ENCODE measurements at places on chromosomes 16 and 17. TPM values are rescaled to one million over a fixed set of nuclear protein-coding genes. Genes with fewer than 3 reads are reported as not detected.
A peak's percentile ranks its signal among the peaks of the same experiment; 100 is the strongest.

DNAJA3 gene
- total RNA-seq, result 93.9 TPM

ABCC11 gene
- 0.35 TPM for total RNA-seq

MMP25 gene
- total RNA-seq, result 0.91 TPM

- no peaks in the 10 kb centered on the region for H3K4me1 ChIP-seq
- H3K4me3 ChIP-seq, result no peak overlapping the region
- DNase-seq, result no peak
- H3K36me3 ChIP-seq, result no peaks in the 10 kb centered on the region
- H3K27me3 ChIP-seq, result peaks cover 5% of the 10 kb centered on the region
These were observed 35.1 kb upstream of the SLC38A10 start for GRCh38 chr17:81329927-81330883.

GRCh38 chr16:3690980-3691720 lies 26.2 kb downstream of the TRAP1 start:
- H3K4me1 ChIP-seq, result peaks cover 7% of the 10 kb centered on the region
- H3K4me3 ChIP-seq, result no peak overlapping the region
- DNase-seq, result no peak
- no peaks in the 10 kb centered on the region for H3K27me3 ChIP-seq

DNA sequence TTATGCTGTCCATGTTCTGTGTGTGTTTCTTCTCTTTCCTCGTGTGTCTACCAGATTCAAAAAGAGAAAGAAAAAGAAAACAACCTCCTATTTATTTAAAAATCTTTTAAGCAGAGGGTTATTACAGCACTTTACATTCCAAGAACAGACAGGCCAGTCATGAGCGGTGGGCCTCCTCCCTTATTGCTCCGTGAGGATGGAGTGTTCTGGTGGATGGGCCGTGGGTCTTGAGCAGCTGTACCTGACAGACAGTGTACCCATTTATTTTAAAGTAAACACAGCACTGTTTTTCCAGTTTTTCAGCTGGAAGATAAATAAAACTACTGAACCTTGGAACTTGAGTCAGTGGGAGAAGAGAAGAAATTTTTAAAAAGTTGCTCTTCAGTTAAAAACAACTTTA lies 52.4 kb downstream of the WWP2 start:
- DNase-seq, result no peak
- no peaks in the 10 kb centered on the region for H3K27me3 ChIP-seq
- no peak overlapping the region for H3K4me3 ChIP-seq
- no peak overlapping the region for H3K27ac ChIP-seq

GRCh38 chr17:6187836-6188235 lies 117.7 kb downstream of the WSCD1 start:
- no peak for DNase-seq
- H3K27me3 ChIP-seq, result peaks cover 14% of the 10 kb centered on the region
- H3K4me3 ChIP-seq, result no peak overlapping the region
- H3K36me3 ChIP-seq, result no peaks in the 10 kb centered on the region

WNT9B gene
- not detected for total RNA-seq

- peak overlapping the region; percentile 80 for H3K27ac ChIP-seq
- DNase-seq, result peak; percentile 63
- peaks cover 27% of the 10 kb centered on the region for H3K4me1 ChIP-seq
- H3K4me3 ChIP-seq, result no peak overlapping the region
- H3K27me3 ChIP-seq, result no peaks in the 10 kb centered on the region
- H3K36me3 ChIP-seq, result peaks cover 3% of the 10 kb centered on the region
These were observed 6.3 kb upstream of the MNT start for GRCh38 chr17:2406903-2407790.

DNA sequence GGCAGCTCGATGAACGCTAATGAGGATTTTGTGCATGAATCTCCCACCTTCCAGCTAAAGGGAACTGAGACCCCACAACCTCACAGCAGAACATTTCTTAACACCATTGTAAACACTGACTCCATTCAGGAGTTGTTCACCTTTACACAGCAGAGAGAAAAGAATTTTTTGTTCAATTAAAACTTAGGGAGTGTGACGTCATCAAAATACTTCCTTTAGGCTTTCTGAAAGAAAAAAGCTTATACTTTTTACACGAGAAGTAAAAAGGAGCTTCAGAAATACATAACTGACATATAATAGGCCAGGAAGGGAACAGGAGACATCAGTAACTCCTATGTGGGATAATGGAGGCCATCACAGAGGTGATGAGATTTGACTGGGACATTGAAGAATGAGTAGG lies 98.1 kb upstream of the AXIN2 start:
- H3K27me3 ChIP-seq, result peaks cover 4% of the 10 kb centered on the region
- no peak overlapping the region for H3K27ac ChIP-seq
- no peak for DNase-seq
- H3K4me3 ChIP-seq, result no peak overlapping the region
- H3K4me1 ChIP-seq, result peaks cover 33% of the 10 kb centered on the region

- H3K4me3 ChIP-seq, result no peak overlapping the region
- H3K27me3 ChIP-seq, result peaks cover 35% of the 10 kb centered on the region
- H3K27ac ChIP-seq, result no peak overlapping the region
- DNase-seq, result no peak
- no peaks in the 10 kb centered on the region for H3K4me1 ChIP-seq
These were observed 54.3 kb upstream of the RBFOX3 start for GRCh38 chr17:79664930-79665737.

DNA sequence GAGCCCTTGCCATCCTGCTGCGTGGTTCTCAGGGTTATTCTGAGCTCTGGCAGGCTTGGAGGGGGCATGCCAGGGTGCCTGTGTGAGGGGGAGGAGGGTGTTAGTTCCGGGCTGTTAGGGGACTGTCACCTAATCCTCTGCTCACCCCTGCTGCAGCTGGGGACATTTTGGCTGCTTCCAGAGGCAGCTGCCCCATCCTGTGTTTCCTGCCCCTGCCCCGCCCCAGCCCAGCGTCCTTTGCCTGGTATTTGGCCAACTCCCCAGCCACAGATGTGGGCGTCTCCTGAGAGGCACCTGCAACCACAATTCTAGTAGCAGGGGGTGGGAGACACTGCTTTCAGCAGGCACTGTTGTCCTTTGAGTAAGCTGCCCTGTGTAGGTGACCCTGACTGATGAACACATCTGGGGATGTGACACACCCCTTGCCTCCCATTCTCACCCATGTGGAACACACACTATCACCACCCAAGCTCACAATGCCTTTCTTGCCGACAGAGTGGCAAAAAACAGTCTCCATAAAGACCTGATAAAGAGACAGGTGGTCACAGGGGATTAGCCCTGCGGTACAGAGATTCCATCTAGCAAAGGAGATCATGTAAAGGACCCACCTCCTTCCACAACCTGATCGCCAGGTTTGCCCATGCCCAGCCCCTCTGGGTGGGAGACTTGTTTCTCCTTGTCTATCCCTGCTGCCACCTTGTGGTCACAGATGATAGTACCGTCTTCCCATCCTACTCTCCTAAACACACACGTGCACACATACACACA lies at the start of gene CHRNE:
Gene CHRNE, minus strand, starts transcription at position 48 of the 768 bp plus-strand sequence. Its CDS starts 35 bp downstream, at position 13.
- peak within 1 kb of the TSS; percentile 65 for H3K4me3 ChIP-seq
- H3K27me3 ChIP-seq, result no peaks in the 10 kb centered on the region
- H3K4me1 ChIP-seq, result peaks cover 26% of the 10 kb centered on the region
- no peaks in the 10 kb centered on the region for H3K36me3 ChIP-seq

ZG16 gene
- total RNA-seq, result not detected

PIRT gene
- total RNA-seq, result not detected

GRCh38 chr16:12063435-12063834 lies 86.9 kb downstream of the SNX29 start:
- H3K4me3 ChIP-seq, result no peak overlapping the region
- H3K4me1 ChIP-seq, result peaks cover 16% of the 10 kb centered on the region
- no peaks in the 10 kb centered on the region for H3K36me3 ChIP-seq
- H3K27me3 ChIP-seq, result no peaks in the 10 kb centered on the region
- H3K27ac ChIP-seq, result no peak overlapping the region

DNA sequence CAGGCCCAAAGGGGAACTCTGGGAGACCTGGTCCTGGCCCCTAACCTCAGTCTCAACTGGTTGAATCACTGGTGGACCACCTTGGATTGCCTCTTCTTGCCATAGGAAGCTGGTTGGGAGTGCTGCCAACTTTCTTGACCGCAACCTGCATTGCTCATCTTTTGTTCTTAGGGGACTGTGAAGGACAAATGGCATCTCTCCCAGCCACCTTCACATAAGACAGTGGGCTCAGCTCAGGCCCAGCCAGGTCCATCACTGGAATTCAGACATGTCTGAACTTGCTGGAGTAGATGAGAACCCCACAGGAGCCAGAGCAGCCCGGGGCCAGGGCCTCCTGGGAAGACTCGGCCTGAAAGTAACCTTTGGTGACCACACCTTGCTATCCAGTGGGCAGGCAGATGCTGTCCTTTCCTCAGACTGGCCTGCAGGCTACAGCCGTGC lies 18.8 kb downstream of the ADORA2B start:
- no peaks in the 10 kb centered on the region for H3K36me3 ChIP-seq
- H3K4me1 ChIP-seq, result peaks cover 24% of the 10 kb centered on the region
- peaks cover 18% of the 10 kb centered on the region for H3K27me3 ChIP-seq

DNA sequence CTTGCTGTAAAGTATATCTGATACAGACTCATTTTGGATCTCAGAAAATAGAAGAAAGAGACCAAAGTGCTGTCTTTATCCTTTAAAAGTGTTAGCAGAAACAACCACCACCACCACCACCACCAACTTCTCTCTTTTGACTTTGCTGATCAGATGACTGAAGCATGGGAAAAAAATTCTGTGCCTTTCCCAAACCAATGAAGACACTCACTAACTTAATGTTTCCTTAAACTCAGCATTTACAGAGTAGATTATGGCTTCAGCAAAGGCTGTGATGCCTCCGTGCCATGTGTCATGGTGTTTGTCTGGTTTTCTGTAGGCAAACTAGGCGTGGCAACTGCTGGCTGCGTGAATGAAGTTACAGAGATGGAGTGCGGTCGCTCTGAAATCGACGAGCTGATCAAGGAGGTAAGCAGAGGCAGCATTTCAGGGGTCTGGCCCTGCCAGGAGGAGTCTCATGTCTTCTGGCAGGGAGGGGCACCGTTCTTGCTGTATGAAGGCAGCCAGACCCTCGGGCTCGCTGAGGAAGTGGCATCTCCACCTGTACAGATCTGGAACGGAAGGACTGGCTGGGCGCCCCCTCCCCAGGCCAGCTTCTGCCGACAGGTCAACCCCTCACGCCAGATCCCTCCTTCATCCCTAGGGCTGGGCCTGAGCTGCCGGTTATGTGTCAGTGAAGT lies 12.4 kb downstream of the IRF8 start:
- no peak overlapping the region for H3K27ac ChIP-seq
- H3K4me1 ChIP-seq, result peaks cover 20% of the 10 kb centered on the region
- no peaks in the 10 kb centered on the region for H3K27me3 ChIP-seq
- peaks cover 81% of the 10 kb centered on the region for H3K36me3 ChIP-seq

GRCh38 chr16:11076259-11077018 lies 132.1 kb downstream of the CLEC16A start:
- peak; percentile 87 for DNase-seq
- H3K27me3 ChIP-seq, result no peaks in the 10 kb centered on the region
- peaks cover 96% of the 10 kb centered on the region for H3K4me1 ChIP-seq
- H3K4me3 ChIP-seq, result peak overlapping the region; percentile 15
- H3K36me3 ChIP-seq, result peaks cover 35% of the 10 kb centered on the region

DNA sequence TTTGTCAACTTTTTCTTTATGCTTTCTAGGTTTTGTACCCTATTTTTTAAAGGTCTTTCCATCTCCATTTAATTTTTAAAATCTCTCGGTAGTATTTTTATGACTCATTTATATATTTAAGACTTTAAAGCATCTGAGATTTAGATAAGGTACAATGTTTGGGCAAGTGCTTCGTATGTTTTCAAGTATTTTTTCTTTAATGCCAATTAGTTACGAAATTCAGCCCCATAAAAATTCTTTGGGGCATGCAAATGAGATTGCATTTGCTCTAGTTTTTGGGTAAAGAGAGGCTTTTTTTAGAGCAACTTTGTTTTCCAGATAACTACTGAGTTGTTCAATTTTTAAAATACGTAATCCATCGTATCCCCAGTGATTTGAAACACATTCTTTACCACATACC lies 65.3 kb upstream of the CRHR1 start:
- no peak overlapping the region for H3K4me3 ChIP-seq
- H3K4me1 ChIP-seq, result no peaks in the 10 kb centered on the region
- DNase-seq, result no peak
- no peak overlapping the region for H3K27ac ChIP-seq
- peaks cover 21% of the 10 kb centered on the region for H3K27me3 ChIP-seq

GRCh38 chr17:38926293-38927070 lies 1.1 kb downstream of the LASP1NB start:
- H3K4me1 ChIP-seq, result peaks cover 32% of the 10 kb centered on the region
- no peaks in the 10 kb centered on the region for H3K36me3 ChIP-seq
- DNase-seq, result no peak
- H3K27ac ChIP-seq, result peak overlapping the region; percentile 5
- no peaks in the 10 kb centered on the region for H3K27me3 ChIP-seq

DNA sequence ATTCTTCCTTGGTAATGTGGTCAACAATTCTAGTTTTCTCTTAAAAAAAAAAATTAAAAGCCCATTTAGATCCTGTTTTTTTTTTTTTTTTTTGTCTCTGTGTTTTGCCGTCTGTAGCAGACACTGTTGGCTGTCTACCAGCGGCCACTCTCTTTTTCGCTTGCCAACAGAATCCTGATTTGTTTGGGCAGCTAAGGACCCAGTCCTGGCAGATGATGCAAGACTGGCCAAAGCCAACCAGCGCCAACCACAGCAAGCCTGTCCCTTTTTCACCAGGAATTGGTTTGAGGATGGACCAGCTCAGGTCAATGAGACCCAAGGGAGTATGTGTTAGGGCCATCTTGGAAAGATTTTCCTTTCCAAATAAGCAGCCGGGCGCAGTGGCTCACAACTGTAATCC lies 28.2 kb downstream of the ST3GAL2 start:
- H3K36me3 ChIP-seq, result peaks cover 4% of the 10 kb centered on the region
- no peak for DNase-seq
- H3K27ac ChIP-seq, result no peak overlapping the region
- H3K4me3 ChIP-seq, result no peak overlapping the region
- H3K27me3 ChIP-seq, result no peaks in the 10 kb centered on the region
- peaks cover 20% of the 10 kb centered on the region for H3K4me1 ChIP-seq

DNA sequence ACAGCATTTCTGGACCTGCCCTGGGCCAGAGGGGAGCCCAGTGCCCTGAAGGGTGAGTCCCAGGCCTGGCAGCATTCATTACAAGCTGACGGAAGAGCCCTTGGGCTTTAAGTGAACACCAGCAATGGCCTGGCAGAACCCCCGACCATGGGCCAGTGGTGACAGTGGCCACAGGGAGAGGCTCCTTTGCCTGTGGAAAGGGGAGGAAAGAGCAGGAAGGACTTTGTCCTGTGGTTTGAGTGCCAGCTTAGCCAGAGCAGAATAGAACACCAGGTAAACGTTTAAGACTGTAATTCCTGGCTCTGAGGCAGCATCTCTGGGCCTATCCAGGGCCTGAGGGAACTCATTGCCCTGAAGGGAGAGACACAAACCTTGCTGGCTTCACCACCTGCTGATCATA lies 34.3 kb upstream of the ATP2C2 start:
- no peak overlapping the region for H3K4me3 ChIP-seq
- DNase-seq, result no peak
- H3K27ac ChIP-seq, result no peak overlapping the region

- H3K4me1 ChIP-seq, result peaks cover 34% of the 10 kb centered on the region
- no peak for DNase-seq
- no peaks in the 10 kb centered on the region for H3K27me3 ChIP-seq
- peaks cover 40% of the 10 kb centered on the region for H3K36me3 ChIP-seq
- peak overlapping the region; percentile 51 for H3K27ac ChIP-seq
These were observed 24.1 kb downstream of the AXIN2 start for GRCh38 chr17:65537343-65537844.

GRCh38 chr16:86403541-86404163 lies 106.7 kb upstream of the FOXF1 start:
- H3K4me1 ChIP-seq, result no peaks in the 10 kb centered on the region
- no peak overlapping the region for H3K4me3 ChIP-seq
- no peaks in the 10 kb centered on the region for H3K36me3 ChIP-seq
- DNase-seq, result no peak
- peaks cover 2% of the 10 kb centered on the region for H3K27me3 ChIP-seq
- H3K27ac ChIP-seq, result no peak overlapping the region
